ENCODE measurements at places on chromosomes 5 and 9. TPM values are rescaled to one million over a fixed set of nuclear protein-coding genes. Genes with fewer than 3 reads are reported as not detected.

The BSPRY gene
- total RNA-seq: not detected

The RHOBTB3 gene
- total RNA-seq: 172 TPM

The SV2C gene
- total RNA-seq: not detected

The CHSY3 gene
- 1.7 TPM for total RNA-seq

The ZNF366 gene
- not detected for total RNA-seq
